ENCODE measurements at places on chromosomes 7 and 10. TPM values are rescaled to one million over a fixed set of nuclear protein-coding genes. Genes with fewer than 3 reads are reported as not detected.

GRCh38 chr7:83466956-83467355 is 182.0 kb downstream of the SEMA3E start:
- no peak for DNase-seq
- H3K4me3 ChIP-seq = no peak overlapping the region
- H3K36me3 ChIP-seq = no peaks in the 10 kb centered on the region
- H3K4me1 ChIP-seq = no peaks in the 10 kb centered on the region
- no peaks in the 10 kb centered on the region for H3K27me3 ChIP-seq

DNA sequence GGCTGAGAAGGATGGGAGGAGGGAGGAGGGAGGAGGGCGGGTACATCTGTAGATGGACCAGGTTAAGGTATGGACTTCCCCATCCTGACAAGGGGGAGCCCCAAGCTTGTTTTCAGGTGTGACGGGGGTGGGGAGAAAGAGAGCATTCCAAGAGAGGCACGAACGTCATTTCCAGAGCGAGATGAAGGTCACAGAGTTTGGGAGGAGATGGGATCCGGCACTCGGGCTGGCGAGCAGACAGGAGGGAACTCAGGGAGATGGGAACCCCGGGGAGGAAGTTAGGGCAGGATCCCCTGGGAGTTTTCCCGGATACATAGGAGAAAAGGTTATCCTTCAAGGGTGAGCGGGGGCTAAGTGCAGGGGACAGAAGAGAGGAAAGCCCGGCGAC is 118.8 kb downstream of the CUX1 start:
- no peak for DNase-seq
- no peaks in the 10 kb centered on the region for H3K36me3 ChIP-seq

- H3K27me3 ChIP-seq = no peaks in the 10 kb centered on the region
- no peak overlapping the region for H3K4me3 ChIP-seq
- DNase-seq = no peak
- no peaks in the 10 kb centered on the region for H3K4me1 ChIP-seq
- H3K36me3 ChIP-seq = no peaks in the 10 kb centered on the region
These were observed 120.4 kb upstream of the TARP start for GRCh38 chr7:38393874-38394273.

GRCh38 chr10:119209035-119209735 is 1.8 kb downstream of the GRK5 start:
- DNase-seq = peak; percentile 72
- peak overlapping the region; percentile 85 for H3K4me3 ChIP-seq
- H3K27me3 ChIP-seq = no peaks in the 10 kb centered on the region
- H3K4me1 ChIP-seq = peaks cover 50% of the 10 kb centered on the region

- no peak overlapping the region for H3K4me3 ChIP-seq
- no peak overlapping the region for H3K27ac ChIP-seq
- no peaks in the 10 kb centered on the region for H3K27me3 ChIP-seq
- H3K4me1 ChIP-seq = peaks cover 11% of the 10 kb centered on the region
- DNase-seq = peak; percentile 58
These were observed 8.3 kb downstream of the PI4K2A start for GRCh38 chr10:97648562-97649404.

DNA sequence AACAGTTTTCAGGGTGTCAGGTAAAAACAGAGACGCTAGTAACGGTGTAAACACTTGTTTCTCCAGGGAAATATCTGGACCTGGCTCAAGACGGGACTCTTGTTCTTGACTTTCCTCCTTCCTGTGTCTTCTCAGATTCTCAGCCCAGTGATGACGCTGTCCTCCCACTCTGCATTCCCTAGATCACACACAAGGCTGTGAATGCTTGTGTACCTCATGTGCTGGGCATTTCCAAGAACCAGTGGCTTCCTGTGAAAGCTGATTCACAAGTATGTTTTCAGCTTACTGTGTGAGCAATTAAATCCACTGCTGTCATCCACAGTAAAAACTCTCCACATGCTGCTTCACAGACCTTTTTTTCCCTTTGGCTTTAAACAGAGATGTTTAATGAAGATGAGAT is 193.8 kb upstream of the DPP6 start:
- H3K4me3 ChIP-seq = no peak overlapping the region
- no peaks in the 10 kb centered on the region for H3K27me3 ChIP-seq
- no peak for DNase-seq
- no peak overlapping the region for H3K27ac ChIP-seq

GRCh38 chr7:112869111-112869774 is 79.0 kb upstream of the TMEM168 start:
- peaks cover 4% of the 10 kb centered on the region for H3K36me3 ChIP-seq
- no peak overlapping the region for H3K4me3 ChIP-seq
- H3K27ac ChIP-seq = no peak overlapping the region

GRCh38 chr7:17626235-17626634 is 314.1 kb downstream of the SNX13 start:
- H3K36me3 ChIP-seq = no peaks in the 10 kb centered on the region
- DNase-seq = no peak
- H3K27ac ChIP-seq = no peak overlapping the region
- H3K27me3 ChIP-seq = peaks cover 3% of the 10 kb centered on the region

- no peak for DNase-seq
- peaks cover 2% of the 10 kb centered on the region for H3K4me1 ChIP-seq
- no peak overlapping the region for H3K4me3 ChIP-seq
These were observed 4.5 kb upstream of the CYTH3 start for GRCh38 chr7:6276911-6277408.

- peaks cover 29% of the 10 kb centered on the region for H3K4me1 ChIP-seq
- H3K27ac ChIP-seq = no peak overlapping the region
- DNase-seq = no peak
- H3K4me3 ChIP-seq = no peak overlapping the region
- H3K36me3 ChIP-seq = peaks cover 17% of the 10 kb centered on the region
These were observed 2.2 kb downstream of the BRAT1 start for GRCh38 chr7:2553108-2553507.

Gene LIPK
- total RNA-seq = not detected

Gene DGKI
- total RNA-seq = 2.0 TPM

Gene CYP26A1
- total RNA-seq = not detected

Gene GIMAP4
- 193 TPM for total RNA-seq

Gene ZPBP
- not detected for total RNA-seq

Measured in activated naive CD4-positive, alpha-beta T cell treated with anti-CD3 and anti-CD28 coated beads for 36 hours (primary cell).